ENCODE measurements at places on chromosomes 12 and 14. TPM values are rescaled to one million over a fixed set of nuclear protein-coding genes. Genes with fewer than 3 reads are reported as not detected.

DNA sequence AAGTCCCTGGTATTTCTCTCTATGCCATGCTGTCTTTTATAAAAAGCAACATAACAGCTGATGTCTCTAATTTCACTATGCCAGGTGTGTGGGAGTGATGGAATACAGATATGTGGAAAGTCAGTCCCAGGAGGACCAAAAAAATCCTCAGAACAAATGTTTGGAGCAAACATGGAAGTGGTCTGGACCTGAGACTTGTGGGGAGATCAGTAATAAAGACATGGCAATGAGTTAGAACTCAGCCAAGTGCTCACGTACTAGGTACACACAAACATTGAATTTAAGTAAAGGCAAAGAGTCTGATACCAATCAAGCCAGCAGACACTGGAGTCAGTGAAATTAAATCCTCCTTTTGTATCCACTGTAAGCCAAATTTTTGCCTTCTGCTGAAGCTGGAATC lies 223.6 kb downstream of the ALG10B start:
- DNase-seq: no peak

- DNase-seq: no peak
These were observed 29.5 kb downstream of the SLC8B1 start for GRCh38 chr12:113305281-113305856.

Gene CELA1
- not detected for total RNA-seq

- DNase-seq: no peak
These were observed 1.1 kb downstream of the WDR20 start for GRCh38 chr14:102140750-102141145.

Gene CCDC88C
- 46.4 TPM for total RNA-seq

DNA sequence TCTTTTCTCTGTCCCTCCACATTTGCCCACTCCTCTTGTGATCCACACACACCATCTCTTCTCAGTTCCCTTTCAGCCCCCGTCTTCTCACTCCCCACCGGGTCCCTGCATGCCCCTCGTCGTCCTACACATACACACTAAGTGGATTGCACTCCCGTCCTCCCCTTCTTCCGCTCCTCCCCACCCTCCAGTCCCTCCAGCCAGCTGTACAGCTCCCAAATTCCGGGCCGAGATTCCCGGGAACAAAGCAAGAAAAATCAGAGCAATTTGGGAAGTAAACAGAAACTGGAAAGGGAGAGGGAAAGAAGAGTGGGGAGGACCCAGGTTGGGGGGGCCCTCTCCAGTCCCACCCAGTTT lies 282 bp upstream of the IGFBP6 start:
- peak; percentile 42 for DNase-seq

Gene RNASE3
- not detected for total RNA-seq

Gene STX2
- 22.7 TPM for total RNA-seq

DNA sequence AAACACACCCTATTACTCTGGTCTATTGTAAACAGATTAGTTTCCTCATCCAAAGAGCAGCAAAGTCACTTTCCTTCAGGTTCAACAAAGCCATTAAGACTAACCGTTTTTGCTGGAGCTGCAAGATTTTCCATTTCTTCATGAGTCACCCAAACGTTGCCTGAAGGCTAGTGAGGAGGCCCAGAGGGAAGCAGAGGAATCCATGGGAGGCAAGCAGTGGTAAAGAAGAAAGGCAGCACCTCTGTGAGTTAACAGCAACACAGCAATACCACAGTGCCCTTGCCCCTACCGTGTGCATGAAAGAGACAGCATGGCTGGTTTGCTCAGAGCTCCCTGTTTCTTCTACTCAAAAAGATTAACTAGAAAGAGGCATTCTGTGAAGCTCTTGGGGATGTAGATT lies 206.3 kb downstream of the ACSS3 start:
- no peak for DNase-seq

Gene CCND2
- total RNA-seq: 261 TPM

GRCh38 chr12:49644620-49644994 lies 21.2 kb downstream of the PRPF40B start:
- peak; percentile 80 for DNase-seq

GRCh38 chr12:53255996-53256395 lies 12.1 kb upstream of the ESPL1 start:
- no peak for DNase-seq

DNA sequence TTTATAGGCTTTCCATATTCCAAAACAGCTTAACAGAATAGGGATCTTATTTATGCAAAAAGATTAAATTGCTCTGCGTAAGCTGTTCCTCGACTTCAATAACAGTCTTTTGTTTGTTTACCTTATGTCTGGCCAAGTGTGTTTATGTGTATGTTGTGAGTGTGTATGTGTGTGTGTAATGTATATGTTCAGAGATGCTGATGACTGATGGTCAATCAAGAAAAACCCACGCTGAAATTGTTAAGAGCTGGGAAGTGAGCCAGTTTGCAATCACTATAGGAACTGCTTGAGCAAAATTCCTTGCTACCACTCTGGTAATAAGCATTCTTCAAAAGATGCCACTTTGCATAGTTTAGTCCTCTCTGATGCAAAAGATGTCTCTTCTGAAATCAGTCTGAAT lies 59.6 kb downstream of the PRKD1 start:
- no peak for DNase-seq

Measured in WTC11 (cell line).